Stimulated activated CD4-positive, alpha-beta T cell treated with anti-CD3 and anti-CD28 coated beads, Interleukin-1b, Interleukin-23, amount 100 ng/mL, for 4 hours (primary cell): ENCODE measurements at places on chromosomes 3 and 15.

- DNase-seq, result no peak
Measured at GRCh38 chr3:152048831-152049230, 175.4 kb downstream of the SUCNR1 start.

DNA sequence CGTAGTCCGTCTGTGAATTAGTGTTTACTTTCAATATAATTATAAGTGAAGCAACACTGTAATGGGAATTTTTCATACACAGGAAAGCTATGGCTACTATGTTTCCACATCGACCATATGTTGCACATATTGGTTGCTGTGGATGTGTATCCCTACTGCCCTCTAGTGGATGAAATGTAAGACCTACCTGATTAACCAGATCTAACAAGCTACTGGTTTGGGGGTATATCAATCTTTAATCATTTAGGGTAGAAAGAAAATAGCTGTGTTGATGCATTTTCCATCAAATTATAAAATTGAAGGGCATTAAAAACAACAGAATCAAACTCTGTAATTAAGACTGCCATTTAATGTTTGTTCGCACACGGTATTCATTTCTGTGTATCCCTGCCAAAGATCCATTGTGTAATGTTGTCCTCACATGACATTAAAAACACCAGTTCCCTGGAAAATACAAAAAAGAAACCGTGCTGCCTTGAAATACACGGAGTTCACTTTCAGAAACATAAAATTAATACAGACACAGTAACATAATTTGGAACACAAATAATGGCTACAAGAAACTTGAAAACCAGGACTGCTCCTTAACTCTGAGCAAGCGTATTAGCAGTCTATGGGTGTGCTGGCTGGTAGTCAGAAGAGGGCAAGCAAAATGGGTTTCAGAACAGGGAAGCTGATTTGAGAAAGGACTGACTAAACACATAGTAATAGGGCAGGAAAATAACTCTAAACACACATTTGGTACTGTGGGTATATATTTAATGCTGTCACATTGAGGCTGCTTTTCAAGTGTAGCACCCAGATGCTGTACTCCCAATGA, 125.1 kb downstream of the TIGIT start:
- no peak for DNase-seq

DNA sequence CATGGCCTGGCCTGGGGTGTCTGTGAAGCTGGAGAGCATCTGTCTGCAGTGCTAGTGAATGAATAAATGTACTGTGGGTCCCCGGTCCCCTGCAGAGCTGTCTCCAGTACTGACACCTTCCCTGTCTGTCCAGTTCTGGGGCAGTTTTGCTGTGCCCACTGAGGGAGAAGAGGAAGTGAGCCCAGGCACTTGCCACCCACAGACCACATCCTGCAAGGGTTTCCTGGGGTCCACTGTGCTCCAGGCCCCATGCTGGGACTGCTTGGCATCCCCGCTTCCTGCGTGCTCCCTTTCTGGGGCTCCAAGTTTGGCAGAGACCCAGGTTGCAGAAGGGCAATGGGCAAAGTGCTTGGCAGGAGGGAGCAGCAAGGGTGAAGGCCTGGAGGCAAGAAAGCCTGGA, 4.9 kb upstream of the SLC6A6 start:
- no peak for DNase-seq

- no peak for DNase-seq
Measured at GRCh38 chr15:86040356-86041033, 39.2 kb upstream of the AGBL1 start.

GRCh38 chr3:182925330-182925943, 54.9 kb downstream of the DCUN1D1 start:
- DNase-seq, result no peak

- no peak for DNase-seq
Measured at GRCh38 chr15:65020419-65020818, 9.0 kb downstream of the MTFMT start.

GRCh38 chr15:53555226-53555625, 204.2 kb downstream of the WDR72 start:
- DNase-seq, result no peak

DNA sequence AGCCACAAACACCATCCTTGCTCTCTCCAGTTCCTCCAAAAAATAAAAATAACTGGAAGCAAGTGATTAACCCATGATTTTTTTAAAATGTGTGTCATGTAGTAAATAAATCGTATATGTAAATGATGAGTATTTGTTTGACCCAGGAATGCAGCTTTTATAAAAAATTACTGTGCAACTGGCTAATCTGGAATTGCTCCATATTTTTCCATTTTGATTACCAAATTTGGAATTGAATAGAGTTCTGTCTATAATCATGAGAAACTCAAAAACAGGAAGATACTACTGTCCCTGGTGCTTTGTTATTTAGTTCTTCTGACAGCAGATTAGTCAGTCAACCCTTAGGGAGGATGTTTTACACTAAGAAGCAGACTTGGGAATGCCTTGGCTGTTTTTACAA, 116.2 kb downstream of the CCNL1 start:
- no peak for DNase-seq

DNA sequence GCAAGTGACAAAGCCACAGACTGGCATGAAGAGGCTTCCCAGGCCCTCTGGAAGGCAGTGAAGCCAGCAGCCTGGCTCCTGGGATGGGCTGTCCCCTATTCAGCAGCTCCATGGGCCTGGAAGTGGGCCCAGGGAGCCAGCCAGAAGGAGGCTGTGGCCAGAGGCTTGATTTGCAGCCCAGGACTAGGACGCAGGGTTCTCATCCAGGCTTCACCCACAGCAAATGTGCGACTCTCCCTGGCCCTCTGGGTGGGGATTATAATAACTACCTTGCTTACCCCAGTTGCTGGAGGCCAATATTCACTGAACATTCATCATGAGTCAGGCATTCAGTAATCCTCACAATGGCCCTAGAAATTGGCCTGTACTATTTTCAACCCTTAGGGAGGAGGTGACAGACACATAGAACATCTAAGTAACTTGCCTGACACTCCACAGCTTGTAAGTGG, 24.6 kb upstream of the SRP14 start:
- no peak for DNase-seq

DNA sequence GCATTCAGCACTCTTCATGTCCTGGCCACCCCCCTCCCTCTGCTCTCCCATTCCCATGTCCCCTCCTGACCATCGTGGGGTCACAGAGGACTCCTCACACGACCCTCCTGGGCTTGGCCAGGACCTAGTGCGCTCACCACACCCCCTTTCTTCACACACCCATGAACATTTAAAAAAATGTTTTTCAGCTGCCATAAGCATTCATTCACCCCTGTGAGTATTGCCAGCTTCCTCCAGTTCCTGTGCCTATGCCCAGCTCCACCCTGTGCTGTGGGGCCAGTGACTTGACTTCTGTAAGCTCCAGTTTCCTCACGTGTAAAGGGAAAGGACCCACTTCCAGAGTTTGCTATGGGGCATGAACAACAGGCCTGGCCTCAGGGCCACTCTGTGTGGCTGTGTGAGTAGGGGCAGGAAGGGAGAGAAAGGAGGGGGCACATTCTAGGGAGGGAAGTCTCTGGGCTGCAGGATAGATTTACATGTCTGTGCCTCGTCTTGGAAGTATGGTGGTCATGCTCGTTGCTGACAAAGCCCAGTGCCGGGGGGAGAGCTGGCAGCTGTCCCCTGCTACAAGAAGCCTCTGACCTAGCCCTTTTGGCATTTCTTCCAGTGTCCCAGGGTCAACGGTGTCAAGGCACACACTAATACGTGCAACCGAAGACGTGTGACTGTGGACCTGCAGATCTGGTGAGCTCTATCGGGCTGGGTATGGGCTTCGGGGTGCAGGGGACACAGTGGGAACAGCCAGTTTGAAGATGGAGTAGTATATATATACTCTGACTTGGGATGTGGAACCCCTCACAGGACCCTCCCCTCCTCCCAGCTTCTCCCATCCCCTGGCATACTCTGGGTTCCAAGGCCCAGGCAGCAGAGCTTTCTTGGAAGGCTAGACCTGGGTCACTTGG, 22.8 kb downstream of the ESYT3 start:
- no peak for DNase-seq

- no peak for DNase-seq
Measured at GRCh38 chr15:70659662-70660061, 103.7 kb downstream of the UACA start.

GRCh38 chr3:149625795-149626194, 32.0 kb downstream of the WWTR1 start:
- no peak for DNase-seq

- no peak for DNase-seq
Measured at GRCh38 chr3:64502284-64502683, 185.5 kb downstream of the ADAMTS9 start.

- no peak for DNase-seq
Measured at GRCh38 chr3:55526332-55527030, 39.4 kb upstream of the WNT5A start.

DNA sequence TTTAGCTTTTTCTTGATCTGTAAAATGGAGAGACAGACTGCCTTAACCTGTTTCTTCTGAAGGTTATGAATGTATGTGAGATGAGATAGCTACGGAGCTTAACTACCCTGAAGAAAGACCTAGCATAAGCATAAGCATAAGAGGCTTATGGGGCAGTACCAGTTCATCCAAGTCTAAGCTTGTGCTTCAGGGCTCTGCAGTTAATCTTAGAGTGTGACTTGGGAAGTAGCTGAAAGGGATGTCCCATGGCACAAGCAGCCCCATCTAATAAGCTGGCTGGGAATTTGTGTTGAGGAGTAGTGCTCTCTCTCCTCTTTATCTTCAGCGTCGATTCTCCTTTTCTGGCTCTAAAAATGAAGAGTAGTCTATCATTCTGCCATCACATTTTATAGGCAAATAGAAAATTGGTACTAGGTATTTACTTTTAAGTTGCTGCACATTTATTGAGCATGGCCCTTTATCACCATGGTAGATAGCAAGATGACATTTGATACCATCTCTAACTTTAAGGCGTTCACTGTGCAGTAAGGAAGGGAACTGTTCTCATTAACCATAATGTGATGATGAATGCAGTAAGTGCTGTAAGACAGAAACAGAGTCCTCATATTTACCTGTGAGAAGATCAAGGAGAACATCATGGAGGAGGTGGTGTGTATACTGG, 174.5 kb upstream of the LRRFIP2 start:
- no peak for DNase-seq

DNA sequence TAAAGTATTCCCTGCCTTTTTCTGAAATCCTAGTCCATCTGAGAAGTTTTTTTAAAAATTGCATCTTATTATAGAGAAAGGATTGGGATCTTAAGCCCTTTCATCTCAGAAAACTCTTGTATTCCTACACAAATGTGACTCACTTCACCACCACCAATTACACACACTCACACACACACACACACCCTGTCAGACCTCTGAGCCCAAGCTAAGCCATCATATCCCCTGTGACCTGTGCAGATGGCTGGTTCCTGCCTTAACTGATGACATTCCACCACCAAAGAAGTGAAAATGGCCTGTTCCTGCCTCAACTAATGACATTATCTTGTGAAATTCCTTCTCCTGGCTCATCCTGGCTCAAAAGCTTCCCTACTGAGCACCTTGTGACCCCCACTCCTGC, 1181.9 kb downstream of the ROBO2 start:
- no peak for DNase-seq

DNA sequence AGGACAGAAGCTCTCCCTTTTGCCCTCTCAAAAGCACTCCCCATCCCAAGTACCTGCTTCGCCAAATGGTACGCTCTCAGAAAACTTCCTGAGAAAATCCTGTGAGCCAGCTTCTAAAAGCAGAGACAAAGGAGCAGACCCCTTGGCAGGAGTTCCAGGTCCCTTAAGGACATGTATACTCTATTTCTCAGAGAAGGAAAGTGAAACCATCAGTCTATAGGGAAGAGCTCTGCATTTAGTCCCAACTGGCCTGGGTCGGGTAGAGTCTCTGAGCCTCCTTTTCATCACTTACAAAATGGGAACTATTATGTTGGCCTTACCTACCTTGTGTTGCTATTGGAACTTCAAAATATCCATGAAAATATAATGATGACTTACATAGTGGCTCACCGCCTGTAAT, 19.7 kb downstream of the DAPK2 start:
- DNase-seq, result no peak

GRCh38 chr15:35567392-35567791, 21.4 kb upstream of the DPH6 start:
- DNase-seq, result no peak

DNA sequence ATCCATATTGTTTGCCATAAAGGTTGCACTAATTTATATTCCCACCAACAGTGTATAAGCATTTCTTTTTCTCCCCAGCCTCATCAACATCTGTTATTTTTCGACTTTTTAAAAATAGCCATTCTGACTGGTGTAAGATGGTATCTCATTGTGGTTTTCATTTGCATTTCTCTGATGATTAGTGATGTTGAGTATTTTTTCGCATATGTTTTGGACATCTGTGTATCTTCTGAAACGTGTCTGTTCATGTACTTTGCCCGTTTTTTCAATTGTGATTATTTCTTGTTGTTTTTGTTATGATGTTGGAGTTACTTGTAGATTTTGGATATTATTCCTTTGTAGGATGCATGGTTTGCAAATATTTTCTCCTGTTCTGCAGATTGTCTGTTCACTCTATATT, 46.5 kb downstream of the TP63 start:
- DNase-seq, result no peak

DNA sequence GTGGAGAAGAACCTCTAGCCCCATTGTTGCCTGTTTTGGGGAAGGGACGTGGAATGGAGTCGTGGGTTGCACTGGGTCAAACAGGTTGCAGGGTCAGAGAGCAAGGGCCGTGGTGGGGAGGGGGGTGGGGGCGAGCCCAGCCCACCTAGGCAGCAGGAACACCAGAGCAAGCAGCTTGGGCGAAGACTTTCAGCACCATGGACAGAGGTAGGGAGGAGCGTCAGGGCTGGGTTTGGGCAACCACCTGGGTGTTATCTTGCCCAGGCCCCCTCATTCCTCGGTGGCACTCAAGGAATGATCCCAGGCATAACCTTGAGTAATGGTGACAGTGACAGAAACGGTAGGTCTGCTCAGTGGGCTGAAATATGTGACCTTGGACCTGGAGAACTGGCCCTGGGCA, 45.9 kb upstream of the TMEM115 start:
- DNase-seq, result no peak

- no peak for DNase-seq
Measured at GRCh38 chr15:46644501-46645481, 1010.0 kb downstream of the SQOR start.

DNA sequence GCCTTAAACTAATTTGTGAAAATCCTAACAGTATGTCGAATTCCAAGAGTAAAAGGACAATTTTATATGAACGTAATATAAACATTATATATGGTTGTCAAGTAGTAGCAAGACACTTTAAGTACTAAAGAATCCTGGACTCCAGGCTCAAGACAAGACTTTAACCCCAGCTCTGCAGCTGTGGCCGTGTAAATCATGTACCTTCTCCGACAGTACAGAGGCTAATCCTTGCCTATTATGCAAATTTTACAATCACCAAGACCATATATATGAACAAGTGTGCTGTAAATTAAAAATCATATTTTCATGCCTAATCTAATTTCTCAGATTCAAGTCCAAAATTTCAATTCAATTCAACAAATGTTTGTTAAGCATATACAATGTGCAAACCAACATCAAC, 35.8 kb downstream of the RBM15B start:
- DNase-seq, result no peak
